DMS 273 treated with DMSO at 0.1 percent for 48 hours (cell line): ENCODE measurements at places on chromosomes 13 and 19.

DNA sequence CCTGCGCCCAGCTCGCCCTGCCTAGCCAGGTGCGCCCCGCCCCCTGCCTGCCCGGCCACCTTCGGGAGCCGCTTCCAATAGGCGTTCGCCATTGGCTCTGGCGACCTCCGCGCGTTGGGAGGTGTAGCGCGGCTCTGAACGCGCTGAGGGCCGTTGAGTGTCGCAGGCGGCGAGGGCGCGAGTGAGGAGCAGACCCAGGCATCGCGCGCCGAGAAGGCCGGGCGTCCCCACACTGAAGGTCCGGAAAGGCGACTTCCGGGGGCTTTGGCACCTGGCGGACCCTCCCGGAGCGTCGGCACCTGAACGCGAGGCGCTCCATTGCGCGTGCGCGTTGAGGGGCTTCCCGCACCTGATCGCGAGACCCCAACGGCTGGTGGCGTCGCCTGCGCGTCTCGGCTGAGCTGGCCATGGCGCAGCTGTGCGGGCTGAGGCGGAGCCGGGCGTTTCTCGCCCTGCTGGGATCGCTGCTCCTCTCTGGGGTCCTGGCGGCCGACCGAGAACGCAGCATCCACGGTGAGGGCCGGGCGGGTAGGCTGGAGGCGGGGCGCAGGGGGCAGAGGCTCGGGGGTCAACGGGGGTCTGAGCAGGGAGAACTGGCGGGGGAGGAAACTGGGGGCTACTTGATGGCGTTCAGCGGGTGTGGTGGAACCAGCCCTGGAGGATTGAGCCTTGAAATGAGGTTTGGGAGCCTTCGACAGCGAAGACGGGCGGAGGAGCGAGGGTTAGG is at the start of gene SPINT2:
SPINT2 (plus strand) TSS at position 88 of the 727 bp plus-strand sequence; CDS start at position 408, 320 bp downstream.
- no peak for DNase-seq

DNA sequence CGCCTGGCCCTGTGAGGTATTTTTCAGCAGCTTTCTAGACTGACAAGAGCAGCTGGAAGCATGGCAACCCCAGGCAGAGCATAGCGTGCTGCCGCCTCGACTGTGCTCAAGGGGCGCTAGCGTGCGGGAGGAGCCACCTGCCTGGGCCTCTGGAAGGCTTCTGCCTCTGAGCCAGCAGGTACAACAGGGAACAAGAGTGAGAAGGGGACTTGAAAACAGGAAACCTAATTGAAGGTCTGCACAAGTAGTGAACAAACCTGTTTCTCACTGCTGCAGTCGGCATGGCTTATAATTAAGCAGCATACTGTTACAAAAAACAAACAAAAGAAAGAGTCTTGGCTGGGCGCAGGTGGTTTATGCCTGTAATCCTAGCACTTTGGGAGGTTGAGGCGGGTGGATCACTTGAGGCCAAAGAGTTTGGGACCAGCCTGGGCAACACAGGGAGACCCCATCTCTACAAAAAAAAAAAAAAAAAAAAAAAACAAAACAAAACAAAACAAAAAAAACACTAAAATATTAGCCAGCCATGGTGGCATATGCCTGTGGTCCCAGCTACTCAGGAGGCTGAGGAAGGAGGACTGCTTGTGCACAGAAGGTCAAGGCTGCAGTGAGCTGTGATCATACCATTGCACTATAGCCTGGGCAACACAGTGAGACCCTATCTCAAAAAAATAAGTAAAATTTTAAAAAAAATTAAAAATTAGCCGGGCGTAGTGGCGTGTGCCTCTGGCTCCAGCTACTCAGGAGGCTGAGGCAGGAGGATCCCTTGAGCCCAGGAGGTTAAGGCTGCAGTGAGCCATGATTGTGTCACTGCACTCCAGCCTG is 12.6 kb upstream of the GARRE1 start:
- DNase-seq = no peak

DNA sequence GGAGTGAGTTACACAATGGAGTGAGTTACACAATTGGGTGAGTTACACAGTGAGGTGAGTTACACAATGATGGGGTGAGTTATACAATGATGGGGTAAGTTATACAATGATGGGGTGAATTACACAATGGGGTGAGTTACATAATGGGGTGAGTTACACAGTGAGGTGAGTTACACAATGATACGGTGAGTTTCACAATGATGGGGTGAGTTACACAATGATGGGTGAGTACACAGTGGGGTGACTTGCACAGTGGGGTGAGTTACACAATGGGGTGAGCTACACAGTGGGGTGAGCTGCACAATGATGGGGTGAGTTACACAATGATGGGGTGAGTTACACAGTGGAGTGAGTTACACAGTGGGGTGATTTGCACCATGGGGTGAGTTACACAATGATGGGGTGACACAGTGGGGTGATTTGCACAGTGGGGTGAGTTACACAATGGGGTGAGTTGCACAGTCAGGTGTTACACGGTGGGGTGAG is 52.5 kb upstream of the GAS6 start:
- DNase-seq = no peak

GRCh38 chr19:6057651-6058517 is 52.4 kb downstream of the RFX2 start:
- no peak for DNase-seq

- DNase-seq = no peak
Measured at GRCh38 chr13:50152655-50153309, 137.5 kb downstream of the KCNRG start.

DNA sequence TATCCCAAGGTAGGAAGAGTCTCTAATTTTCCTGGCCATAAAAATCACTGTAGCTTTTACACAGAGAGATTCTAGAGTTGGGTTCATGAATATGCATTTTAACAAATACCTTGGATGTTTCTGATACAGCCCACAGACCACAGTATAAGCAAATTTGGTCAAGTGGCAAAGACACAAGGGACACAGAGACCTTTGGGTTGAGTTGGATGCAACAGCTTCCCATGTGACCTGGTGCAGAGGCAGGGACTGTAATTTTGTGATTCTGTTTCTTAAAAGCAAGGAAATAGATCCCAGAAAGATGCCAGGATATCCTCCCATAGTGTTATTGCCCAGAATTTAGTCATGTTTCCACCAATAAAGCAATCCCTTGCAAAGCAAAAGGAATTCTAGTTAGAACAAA is 27.0 kb downstream of the FPR3 start:
- no peak for DNase-seq

- DNase-seq = no peak
Measured at GRCh38 chr13:49053215-49053614, 77.5 kb downstream of the FNDC3A start.

- no peak for DNase-seq
Measured at GRCh38 chr13:46659413-46660065, 106.6 kb downstream of the LRCH1 start.

- DNase-seq = no peak
Measured at GRCh38 chr13:39938596-39938995, 283.1 kb downstream of the COG6 start.

- no peak for DNase-seq
Measured at GRCh38 chr13:76148926-76149325, 512.8 kb downstream of the LMO7 start.

- peak; percentile 61 for DNase-seq
Measured at GRCh38 chr19:51339313-51339686, 2.6 kb downstream of the VSIG10L start.

DNA sequence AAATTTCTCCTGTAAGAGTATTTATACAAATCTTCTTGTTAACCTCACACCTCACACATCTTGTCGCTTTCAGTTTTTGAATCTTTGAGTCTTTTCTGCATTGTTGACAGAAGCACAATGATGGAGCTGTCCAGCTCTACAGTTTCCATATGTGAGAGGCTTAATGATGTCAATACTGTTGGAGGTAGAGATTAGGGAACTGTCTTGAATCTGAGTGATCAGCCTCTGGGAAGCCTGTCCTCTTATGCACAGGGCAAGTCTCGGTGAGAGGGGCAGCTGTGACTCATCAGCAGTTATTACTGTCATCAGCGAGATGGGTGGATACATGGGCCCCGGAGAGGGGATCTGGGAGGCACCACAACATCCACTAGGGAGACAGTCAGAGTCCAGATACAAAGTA is 4.6 kb upstream of the ITGBL1 start:
- DNase-seq = no peak
